ENCODE measurements at places on chromosomes 5 and 9.

- DNase-seq, result no peak
Observed at GRCh38 chr9:134944916-134945315, 27.2 kb upstream of the FCN1 start.

DNA sequence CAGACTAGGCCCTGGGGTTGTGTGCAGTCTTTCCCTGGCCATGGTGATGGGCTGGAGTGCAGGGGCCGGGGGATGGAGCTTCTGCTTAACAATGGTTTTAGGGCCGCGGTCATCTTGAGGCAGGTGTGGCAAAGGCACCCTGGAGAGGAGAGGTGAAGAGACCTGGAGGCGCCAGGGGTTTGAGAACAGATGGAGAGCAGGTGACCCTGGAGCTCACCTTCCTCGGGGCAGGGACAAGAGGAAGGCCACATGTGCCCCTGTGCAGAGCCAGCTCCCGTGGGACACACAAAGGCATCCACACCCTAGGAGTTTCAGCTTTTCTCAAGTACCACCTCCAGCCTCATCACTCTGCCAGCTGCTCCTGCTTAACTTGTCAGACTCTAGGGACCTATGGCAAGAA is 46.4 kb upstream of the SH3GL2 start:
- DNase-seq, result no peak

GRCh38 chr5:93145019-93145418 is 436.0 kb downstream of the NR2F1-AS1 start:
- no peak for DNase-seq

DNA sequence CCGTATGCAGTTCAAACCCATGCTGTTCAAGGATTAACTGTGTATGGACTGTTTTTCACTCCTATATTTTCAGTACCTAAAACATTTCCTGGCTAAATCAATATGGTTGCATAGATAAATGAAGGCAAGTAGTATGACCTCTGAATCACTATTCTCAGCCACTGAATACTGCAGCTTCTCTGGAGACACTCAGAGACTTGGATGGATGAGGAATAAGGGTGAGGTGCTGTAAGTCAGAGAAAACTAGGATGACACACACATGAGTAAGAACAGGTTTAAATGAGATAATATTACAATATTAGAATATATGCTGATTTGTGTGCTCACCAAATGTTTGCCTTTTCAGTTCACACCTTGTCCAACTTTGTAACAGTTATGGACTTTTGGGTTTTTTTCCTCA is 26.0 kb upstream of the ANXA1 start:
- DNase-seq, result no peak

- DNase-seq, result no peak
Observed at GRCh38 chr9:133080161-133080560, 18.4 kb downstream of the CEL start.
